Esophagus squamous epithelium (tissue), 5 donors: ENCODE measurements at places on chromosomes 4 and X. TPM values are rescaled to one million over a fixed set of nuclear protein-coding genes. Genes with fewer than 3 reads are reported as not detected.

DNA sequence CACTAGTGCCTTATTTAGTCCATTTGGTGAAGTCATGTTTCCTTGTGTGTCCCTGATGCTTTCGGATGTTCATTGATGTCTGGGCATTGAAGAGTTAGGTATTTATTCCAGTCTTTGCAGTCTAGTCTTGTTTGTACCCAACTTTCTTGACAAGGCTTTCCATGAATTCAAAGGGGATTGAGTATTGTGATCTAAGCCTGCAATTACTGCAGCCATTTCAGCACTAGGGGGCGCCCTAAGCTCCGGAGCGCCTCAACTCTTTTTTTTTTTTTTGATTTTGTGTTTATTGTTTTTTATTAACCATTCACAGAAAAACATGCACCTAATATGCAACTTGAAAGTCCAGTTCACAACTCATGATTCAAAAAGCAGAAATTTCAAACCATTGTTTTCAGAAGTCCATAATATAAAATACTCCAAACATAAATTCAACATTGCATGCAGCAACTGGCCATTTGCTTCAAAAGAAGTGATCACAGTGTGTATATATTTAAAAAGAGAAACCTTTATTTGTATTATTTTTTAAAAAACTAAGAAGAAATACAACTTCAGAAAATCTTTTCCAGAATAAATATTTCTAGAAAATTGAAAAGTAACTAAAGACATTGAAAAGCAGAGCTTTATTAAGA lies 59.2 kb downstream of the PTPN13 start:
- DNase-seq, result no peak

GRCh38 chr4:187309456-187309855 lies 585.8 kb upstream of the FAT1 start:
- DNase-seq, result no peak

DNA sequence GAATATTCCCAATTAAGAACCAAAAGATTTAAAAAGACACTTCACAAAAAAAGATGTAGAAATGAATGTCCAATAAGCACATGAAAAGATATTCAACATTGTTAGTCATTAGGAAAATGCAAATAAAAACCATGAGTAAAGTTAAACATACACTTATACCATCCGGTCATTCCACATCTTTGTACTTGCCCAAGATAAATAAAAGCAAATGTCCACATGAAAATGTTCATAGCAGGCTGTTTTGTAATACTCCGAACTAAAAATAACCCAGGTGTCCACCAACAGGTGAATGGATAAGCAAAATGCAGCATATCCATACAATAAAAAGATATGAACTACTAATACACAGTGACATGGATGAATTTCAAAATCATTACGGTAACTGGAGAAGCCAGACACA lies 28.6 kb upstream of the ZCCHC4 start:
- DNase-seq, result no peak

The ARX gene
- total RNA-seq, result not detected

The TEX13B gene
- total RNA-seq, result not detected
